ENCODE measurements at places on chromosomes 1 and 21.
A peak's percentile ranks its signal among the peaks of the same experiment; 100 is the strongest.

- no peak for DNase-seq
Observed at GRCh38 chr1:167200749-167201148, 19.9 kb upstream of the POU2F1 start.

- DNase-seq, result peak; percentile 58
Observed at GRCh38 chr1:88983791-88984559, 8.5 kb downstream of the KYAT3 start.

- DNase-seq, result no peak
Observed at GRCh38 chr1:119516680-119517079, 9.7 kb downstream of the HSD3B1 start.

DNA sequence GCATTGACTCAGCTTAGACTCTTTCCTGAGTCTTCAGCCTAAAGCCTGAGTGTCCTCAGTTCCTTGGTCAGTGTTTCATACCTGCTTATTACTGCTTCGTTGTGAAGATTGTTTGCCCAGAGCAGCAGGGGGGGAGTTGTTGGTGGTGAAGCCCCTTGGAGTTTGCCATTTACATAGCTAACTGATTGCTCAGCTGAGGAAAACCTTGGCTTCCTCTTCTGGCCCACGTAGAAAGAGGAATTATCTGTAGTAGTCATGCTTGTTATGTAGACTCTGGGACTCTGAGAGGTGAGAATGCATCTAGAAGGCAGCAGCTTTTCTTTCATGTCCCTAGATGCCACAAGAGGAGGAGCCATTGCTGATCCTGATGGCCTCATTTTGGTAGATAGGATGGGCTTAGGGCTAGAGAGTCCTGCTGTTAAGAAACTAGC lies 125.9 kb downstream of the MAST2 start:
- DNase-seq, result peak; percentile 18

GRCh38 chr21:38293765-38294164 lies 37.0 kb downstream of the KCNJ15 start:
- no peak for DNase-seq

- peak; percentile 93 for DNase-seq
Observed at GRCh38 chr1:109816175-109816811, 52.6 kb upstream of the EPS8L3 start.

- no peak for DNase-seq
Observed at GRCh38 chr1:63442141-63442475, 74.7 kb downstream of the ALG6 start.

- no peak for DNase-seq
Observed at GRCh38 chr1:28855046-28855445, 43.1 kb downstream of the OPRD1 start.

GRCh38 chr1:21005466-21006239 lies 171.0 kb downstream of the EIF4G3 start:
- DNase-seq, result no peak

GRCh38 chr1:94611681-94612475 lies 70.3 kb upstream of the F3 start:
- DNase-seq, result no peak

- no peak for DNase-seq
Observed at GRCh38 chr1:17070163-17070525, 16.3 kb upstream of the SDHB start.
